CD4-positive, alpha-beta T cell treated with Interferon alpha-2 for 1 hour (primary cell): ENCODE measurements at places on chromosomes 3 and 15.

DNA sequence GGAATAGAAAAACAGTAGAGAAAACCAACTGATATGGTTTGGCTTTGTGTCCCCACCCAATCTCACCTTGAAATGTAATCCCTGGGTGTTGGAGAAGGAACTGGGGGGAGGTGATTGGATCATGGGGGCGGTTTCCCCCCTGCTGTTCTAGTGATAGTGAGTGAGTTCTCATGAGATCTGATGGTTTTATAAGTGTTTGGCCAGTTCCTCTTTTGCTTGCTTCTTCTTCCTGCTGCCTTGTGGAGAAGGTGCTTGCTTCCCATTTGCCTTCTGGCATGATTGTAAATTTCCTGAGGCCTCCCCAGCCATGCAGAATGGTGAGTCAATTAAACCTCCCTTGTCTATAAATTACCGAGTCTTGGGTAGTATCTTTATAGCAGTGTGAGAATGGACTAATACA, 48.4 kb downstream of the EOMES start:
- no peak for DNase-seq

GRCh38 chr3:141561426-141562034, 74.7 kb downstream of the RASA2 start:
- peak; percentile 82 for DNase-seq

- no peak for DNase-seq
These were observed 23.0 kb downstream of the KY start for GRCh38 chr3:134627831-134628230.

DNA sequence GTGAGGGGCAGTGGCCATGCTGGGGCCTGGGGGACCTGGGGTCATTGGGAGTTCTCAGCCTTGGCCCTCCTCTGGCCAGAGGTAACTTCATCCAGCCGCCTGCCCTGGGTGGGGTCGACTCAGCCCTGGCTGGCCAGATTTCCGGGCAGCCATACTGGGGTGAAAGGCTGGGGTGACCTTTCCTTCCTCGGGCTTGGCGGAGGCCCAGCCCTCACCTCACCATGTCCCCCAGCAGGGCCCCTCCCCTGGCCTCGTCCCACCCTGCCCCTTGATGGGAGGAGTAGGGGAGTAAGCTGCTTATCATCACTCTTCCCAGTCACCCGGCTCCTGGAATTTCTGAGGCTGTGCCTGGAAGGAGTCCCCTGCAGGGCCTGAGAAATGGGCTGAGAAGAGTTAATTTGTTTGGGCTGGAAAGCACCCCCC, 5.4 kb downstream of the SEMA3F start:
- no peak for DNase-seq

GRCh38 chr3:25457671-25458419, 29.8 kb downstream of the RARB start:
- DNase-seq: no peak

DNA sequence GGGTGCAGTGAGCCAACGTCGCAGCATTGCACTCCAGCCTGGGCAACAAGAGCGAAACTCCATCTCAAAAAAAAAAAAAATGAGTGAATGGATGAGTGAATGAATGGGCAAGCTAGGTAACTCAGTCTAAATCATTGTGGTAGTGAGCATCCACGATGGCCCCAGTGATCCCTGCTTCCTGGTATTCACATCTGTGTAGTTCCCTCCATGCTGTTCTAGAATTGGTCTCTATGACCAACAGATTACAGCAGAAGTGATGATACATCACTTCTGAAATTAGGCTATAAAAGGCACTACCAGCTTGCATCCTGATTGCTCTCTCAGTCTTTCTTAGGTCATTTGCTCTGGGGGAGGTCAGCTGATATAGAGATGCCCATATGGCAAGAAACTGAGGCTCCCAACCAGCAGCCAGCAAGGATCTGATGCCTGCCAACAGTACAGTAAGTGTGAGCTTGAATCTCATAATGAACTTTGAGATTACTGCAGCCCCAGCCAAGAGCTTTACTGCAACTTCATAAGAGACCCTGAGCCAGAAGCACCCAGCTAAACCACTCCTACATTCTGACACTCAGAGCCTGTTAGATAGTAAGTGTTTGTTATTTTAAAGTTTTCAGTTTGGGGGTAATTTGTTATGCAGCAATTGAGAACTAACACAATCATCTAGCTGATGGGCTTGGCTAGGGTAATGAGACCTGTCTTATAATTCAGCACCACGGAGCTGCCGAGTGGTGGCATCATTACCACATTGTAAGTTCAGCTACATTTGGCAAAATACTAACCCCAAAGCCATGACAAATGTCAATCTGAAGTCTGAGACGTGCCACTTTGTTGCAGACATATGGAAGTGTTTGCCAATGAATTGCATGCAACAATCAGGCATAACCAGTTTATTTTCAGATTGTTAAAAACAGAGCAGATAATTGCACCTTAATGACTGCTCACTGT, 53.0 kb downstream of the KLHL6 start:
- no peak for DNase-seq

- DNase-seq: no peak
These were observed 10.5 kb upstream of the SH3GL3 start for GRCh38 chr15:83436513-83437158.

DNA sequence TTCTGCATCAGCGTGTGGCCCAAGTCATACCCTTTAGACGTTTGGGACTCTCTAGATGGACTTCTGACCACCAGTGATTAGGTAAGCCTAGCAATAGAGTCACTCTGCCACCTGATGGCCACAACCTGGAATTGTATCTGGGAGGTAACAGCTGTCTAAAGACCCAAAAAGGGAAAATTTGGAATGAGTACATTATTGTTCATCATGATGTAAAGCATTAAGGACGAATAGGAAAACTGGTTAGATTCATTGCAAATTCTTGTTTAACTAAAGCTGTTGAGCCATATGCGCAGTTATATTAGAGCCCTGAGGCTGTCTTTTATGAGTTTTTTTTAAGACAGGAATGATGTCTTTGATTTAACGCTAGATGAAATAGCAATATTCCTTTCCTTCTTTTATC, 63.6 kb downstream of the FAM81A start:
- DNase-seq: peak; percentile 24

DNA sequence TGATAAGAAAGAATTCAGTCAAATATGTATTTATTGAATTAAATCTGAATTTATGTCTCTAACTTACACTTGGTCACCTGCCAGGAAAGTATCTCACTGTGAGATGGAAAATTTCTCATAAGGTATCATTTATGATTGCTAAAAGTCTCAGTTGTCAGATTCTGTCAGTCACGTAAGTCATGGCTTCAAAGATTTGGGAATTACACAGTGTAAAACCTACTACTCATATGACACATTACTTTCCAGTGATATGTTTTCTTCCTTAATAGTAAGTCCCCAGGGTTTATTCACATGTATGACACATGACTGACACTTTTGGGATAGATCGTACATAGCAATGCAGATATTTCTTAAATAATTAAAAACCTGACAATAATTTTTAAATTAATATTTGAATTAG, 792.2 kb downstream of the PLOD2 start:
- no peak for DNase-seq

DNA sequence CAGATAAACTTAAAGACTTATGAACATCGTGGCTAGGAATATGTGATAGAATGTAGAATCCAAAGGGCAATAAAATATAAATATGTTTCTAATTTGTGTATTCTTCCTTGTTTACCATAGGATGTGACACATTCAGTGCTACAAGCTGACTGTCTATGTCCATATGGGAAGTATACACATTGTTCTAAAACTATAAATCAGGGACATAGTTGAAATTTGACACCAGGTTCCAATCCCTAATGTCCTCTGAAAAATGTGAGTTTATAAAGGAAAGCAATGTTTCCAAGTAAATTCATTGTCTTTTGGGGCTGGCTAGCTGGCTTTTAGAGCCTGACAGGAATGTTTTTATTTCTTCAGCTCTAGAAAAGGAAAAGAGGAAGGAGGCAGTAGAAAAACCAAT, 273.6 kb downstream of the CNTN4 start:
- no peak for DNase-seq

DNA sequence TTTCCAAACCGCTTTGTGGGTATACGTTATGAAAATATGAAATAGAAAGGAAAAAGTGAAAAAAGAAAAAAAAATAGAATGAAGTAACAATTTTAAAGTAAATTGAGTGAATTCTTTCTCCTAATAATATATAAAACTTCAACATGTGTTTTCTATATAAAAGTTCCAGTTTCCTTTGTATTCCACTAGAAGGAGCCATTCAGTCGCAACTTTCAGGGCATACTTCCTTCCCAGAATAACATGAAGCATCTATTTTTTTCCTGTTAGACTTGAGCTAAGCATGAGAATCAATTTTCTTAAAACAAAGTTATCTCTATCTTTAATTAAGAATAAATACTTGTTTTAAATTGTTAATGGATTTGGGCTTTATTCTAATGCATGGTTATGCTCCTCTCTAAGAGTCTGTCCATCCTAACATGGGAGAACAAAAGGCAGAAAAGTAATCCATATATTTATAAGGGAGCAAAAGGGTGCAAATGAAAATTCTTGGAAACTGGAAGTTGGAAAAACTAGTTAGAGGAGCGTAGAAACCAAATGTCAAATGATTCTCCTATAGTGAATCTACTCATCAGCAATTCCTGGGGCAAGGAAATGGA, 16.0 kb upstream of the VGLL3 start:
- DNase-seq: no peak

DNA sequence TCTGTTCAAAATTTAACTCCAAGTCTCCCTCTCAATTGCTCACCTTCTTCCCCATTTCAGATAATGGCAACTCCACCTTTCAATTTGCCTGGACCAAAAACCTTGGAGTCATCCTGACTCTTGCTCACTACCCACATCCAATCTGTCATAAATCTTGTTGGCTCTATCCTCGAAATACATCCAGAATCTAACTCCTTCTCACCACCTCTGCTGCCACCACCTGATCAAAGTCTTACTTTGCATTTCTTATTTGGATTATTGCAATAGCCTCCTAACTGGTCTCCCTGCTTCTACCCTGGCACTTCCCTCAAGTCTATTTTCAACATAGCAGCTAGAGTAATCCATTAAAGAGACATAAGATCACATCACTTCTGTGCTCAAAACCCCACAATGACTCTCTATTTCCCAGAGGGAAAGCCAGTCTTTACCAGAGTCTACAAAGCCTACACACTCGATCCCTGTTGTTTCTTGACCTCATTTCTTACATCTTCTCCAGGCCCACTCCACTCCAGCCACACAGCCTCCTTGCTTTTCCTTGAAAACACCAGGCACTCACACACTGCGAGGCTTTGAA, 86.6 kb downstream of the GPR156 start:
- no peak for DNase-seq

GRCh38 chr3:48756640-48757039, 39.6 kb upstream of the IP6K2 start:
- DNase-seq: no peak

DNA sequence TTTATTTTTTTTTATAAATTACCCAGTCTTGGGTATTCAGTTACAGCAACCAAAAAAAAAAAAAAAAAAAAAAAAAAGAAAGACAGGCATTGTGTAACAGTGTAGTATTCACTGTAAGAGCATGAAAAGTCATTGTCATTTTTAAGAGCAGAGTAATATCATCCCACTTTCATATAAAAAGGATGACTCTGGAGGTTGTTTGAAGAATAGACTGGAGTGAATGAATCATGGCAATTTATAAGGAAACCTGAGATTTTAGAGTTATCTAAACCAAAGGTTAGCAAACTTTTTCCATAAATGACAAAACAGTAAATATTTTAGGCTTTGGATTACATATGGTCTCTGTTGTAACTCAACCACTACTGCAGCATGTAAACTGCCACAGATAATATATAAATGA, 794.9 kb downstream of the NTRK3 start:
- DNase-seq: no peak

- DNase-seq: no peak
These were observed 20.9 kb upstream of the USF3 start for GRCh38 chr3:113717308-113717707.

- no peak for DNase-seq
These were observed 8.7 kb downstream of the U2SURP start for GRCh38 chr3:143010024-143010423.

DNA sequence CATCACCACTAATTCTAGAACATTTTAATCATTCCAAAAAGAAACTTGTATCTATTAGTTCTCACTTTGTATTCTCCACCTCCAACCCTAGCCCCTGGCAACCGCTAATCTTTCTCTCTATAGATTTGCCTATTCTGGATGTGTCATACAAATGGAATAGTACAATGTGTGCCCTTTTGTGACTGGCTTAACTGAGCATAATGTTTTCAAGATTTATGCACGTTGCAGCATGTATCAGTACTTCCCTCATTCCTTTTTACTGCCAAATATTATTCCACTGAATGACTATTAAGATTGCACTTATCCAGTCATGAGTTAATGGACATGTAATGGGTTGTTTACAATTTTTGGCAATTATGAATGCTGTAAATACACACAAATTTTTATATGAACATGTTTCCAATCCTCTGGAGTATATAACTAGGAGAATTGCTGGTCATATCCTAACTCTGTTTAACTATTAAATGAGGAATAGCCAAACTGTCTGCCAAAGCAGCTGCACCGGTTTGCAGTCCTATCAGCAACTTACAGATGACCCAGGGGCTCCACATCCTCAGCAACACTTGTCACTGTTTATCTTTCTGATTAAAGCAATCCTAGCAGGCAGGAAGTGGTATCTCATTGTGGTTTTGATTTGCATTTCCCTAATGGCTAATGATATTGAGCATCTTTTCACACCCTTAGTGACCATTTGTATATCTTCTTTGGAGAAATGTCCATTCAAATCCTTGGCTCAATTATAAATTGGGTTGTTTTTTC, 42.9 kb downstream of the DCUN1D1 start:
- peak; percentile 11 for DNase-seq

GRCh38 chr3:125125821-125126245, 70.0 kb upstream of the HEG1 start:
- DNase-seq: peak; percentile 32

DNA sequence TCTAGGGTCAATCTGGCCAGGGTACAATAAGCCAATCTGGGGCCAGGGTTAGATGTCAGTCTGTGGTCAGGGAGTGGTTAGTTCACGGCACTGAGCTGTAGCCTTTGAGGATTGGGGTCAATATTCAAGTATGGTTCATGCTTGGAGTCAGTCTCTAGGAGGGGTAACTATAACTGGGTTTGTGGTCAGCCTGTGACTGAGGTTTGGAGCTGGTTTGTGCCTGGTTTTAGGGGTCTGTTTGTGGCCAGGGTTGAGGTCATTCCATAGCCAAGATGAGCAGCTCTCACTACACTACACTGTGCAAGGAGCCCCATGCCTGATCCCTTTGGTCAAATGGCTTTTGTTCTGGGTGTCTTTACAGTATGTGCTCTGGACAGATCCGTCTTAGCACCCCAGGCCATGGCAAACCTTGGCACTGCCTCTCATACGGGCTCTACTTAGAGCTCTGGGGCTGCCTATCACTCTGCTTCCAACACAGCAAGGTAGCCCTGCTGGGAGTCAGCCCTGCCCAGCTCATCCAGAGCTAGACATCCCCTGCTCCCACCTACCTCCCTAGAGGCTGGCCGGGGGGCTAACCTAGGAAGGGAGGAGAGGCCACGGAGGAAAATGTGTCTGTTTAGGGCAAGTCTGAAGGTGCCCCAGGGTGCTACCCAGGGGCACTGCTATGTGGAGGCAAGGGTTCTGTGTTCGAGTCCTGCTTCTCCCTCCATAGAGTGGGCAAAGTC, 63.3 kb upstream of the CORO2B start:
- no peak for DNase-seq

- DNase-seq: no peak
These were observed 35.6 kb downstream of the AGBL1 start for GRCh38 chr15:86115145-86115801.

GRCh38 chr3:182568876-182569275, 224.4 kb upstream of the ATP11B start:
- DNase-seq: no peak

GRCh38 chr15:40092256-40092978, 16.3 kb downstream of the BMF start:
- DNase-seq: no peak
